ENCODE measurements at places on chromosomes 11 and 22. TPM values are rescaled to one million over a fixed set of nuclear protein-coding genes. Genes with fewer than 3 reads are reported as not detected.
A peak's percentile ranks its signal among the peaks of the same experiment; 100 is the strongest.

Gene LRRN4CL
- total RNA-seq: 45.2 TPM

Gene DRICH1
- not detected for total RNA-seq

Gene OR5B2
- not detected for total RNA-seq

Gene CDC42EP2
- total RNA-seq: 27.7 TPM

Gene TNNI2
- total RNA-seq: not detected

Gene IL17REL
- total RNA-seq: not detected

Gene SLC22A9
- not detected for total RNA-seq

Gene CATSPERZ
- not detected for total RNA-seq

Gene OR52H1
- not detected for total RNA-seq

Gene ARHGAP20
- 3.4 TPM for total RNA-seq

GRCh38 chr22:47192651-47193437, 430.4 kb downstream of the TBC1D22A start:
- peak; percentile 92 for DNase-seq

DNA sequence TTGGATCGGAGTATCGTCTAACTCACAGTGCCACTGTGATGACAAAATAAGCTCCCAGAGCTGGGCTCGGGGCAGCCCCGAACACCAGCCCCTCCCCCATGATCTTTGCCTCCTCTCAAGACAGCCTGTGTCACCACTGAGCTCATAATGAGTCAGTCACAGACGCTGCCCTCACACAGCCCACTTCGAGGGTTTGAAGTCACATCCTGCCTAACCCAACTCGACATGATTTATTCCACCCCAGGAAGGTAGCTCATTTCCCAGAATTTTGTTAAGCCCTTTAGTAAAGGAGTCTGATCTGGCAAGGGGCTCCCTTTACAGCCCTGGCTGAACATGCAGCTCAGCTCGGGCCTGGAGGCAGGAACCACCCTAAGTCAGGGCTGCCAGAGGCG, 22.8 kb downstream of the MYH9 start:
- DNase-seq: no peak

DNA sequence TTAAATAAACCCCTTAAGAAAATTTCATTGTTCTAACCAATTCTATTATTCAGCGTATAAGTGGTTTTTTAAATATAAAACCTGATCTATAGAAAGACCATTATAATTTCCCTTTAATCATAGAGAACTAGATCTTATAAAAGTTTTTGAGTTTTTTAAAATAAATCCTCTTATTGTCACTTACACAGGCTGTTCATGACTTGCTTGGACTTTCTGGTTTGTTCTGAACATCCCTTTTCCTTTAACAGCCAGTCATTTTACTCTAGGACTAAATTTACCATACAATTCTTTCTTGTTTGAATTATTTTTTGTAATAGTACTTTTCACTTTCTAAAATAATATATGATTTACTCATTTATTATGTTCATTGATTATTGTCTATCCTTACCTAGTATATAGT, 4.7 kb downstream of the NXPE2 start:
- no peak for DNase-seq

DNA sequence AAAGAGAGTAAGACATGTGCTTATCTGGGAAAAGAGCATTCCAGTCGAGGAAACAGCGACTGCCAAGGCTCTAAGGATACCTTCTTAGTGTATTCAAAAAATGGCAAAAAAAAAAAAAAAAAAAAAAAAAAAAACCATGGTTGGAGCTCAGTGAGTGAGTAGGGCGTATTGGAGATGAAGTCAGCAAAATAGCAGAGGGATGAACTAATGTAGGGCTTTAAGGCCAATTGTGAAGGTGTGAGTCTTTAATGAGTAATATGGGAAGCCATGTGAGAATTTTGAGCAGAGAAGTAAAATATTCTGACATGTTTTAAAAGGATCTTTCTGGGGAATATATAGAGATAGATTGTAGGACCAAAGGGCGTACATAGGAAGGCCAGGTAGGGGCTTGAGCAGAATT, 498.6 kb upstream of the ISX start:
- no peak for DNase-seq

GRCh38 chr22:37647928-37648327, 8.5 kb downstream of the SH3BP1 start:
- DNase-seq: no peak

- DNase-seq: peak; percentile 58
Measured at GRCh38 chr22:48779661-48780596, 1047.7 kb downstream of the BRD1 start.

- no peak for DNase-seq
Measured at GRCh38 chr11:17150521-17150920, 57.3 kb downstream of the PIK3C2A start.

DNA sequence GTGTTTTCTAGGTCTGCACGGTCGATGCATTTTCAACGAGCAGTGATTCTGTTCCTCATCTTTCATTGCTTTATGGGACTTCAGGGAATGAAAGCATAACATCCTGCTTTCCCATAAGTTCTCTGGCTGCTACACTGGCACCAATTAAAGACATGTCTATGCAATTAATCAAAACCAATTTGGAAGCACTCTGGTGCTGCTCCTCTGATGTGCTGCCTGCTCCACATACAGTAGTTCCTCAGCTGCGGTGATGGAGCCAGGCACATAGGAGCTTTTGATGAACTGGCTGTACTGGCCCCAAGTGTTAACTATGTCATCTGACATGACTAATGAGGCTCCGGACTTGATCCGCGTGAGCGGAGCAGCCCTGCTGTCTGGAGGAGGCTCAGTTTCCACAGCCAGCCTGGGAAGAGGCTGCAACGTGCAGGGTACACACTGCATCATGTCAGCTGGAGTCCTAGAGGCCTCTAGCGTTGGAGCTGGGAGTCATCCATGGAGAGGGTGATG, 29.8 kb downstream of the GVQW3 start:
- DNase-seq: no peak

DNA sequence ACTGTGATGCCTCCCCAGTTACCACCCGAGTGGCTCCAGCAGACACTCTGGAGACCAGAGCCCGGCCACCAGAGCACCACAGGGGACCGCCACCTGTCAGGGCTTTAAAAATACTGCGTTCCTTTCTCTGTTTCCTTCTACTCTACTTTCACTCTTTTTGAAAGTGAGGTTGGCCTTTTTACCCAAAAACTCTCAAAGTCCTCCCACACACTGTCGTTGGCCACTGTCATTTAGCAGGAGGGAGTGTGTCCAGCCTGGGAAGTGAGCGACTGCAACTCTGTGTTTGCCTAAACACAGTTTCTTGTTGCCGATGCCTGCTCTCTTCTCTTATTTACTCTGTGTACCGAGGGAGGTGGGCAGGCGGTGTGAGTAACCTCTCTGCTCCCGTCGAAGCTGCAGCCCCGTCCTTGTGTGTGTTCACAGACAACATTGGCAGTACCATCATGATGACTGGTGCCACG, 90.8 kb upstream of the CLDN5 start:
- no peak for DNase-seq

DNA sequence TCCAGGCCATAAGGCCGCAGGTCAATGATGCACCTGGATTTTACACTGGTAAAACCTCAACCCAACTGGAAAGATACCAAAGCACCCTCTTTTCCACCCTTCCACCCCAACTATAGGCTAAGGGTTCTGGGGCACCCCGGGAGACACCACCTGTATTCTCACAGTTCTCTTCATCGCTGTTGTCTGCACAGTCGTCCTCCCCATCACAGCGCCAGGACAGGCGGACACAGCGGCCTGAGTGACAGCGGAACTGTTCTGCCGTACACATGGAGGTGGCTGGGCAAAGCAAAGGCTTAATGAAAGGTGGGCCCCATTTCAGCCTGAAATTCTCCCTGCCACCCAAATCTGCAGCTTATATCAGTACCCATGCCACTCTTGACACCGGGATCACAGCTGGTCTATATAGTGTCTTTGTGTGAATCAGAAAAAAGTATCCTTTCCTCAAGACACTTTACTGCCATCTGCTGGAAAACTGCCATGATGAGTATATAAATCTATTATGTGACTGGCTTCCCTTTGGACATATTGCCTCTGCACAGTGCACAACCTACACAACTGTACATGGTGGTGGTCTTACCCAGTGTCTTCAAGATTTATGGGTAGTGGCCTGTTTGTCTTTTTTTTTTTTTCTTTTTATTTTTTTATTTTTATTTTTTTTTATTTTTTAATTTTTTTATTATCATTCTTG, 21.5 kb downstream of the LRP4 start:
- no peak for DNase-seq

- DNase-seq: no peak
Measured at GRCh38 chr11:36350137-36350513, 54.0 kb downstream of the PRR5L start.

DNA sequence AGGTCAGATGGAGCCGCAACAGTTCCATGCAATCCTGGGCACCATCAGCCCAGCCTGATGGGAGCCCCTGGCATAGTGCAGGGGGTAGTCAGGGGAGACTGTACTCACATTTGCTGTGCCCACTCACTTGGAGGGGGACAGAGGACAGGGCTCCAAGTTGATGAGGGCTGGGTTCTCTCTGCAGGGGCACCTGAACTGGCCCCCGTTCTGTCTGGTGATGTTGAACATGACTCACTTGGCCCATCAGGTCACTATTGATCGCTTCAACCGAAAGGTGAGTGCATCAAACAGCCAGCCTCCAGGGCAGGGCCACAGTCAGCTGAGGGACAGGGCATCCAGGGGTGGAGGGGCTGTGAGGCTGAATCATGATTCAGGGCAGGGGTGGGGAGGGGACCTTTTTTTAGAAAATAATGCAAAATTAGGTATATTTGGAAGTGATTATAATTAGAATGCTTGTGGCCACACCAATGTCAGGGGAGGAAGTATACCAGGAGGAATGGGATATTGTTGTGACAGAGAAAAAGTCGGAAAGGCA, 66.4 kb downstream of the OTOG start:
- peak; percentile 74 for DNase-seq

DNA sequence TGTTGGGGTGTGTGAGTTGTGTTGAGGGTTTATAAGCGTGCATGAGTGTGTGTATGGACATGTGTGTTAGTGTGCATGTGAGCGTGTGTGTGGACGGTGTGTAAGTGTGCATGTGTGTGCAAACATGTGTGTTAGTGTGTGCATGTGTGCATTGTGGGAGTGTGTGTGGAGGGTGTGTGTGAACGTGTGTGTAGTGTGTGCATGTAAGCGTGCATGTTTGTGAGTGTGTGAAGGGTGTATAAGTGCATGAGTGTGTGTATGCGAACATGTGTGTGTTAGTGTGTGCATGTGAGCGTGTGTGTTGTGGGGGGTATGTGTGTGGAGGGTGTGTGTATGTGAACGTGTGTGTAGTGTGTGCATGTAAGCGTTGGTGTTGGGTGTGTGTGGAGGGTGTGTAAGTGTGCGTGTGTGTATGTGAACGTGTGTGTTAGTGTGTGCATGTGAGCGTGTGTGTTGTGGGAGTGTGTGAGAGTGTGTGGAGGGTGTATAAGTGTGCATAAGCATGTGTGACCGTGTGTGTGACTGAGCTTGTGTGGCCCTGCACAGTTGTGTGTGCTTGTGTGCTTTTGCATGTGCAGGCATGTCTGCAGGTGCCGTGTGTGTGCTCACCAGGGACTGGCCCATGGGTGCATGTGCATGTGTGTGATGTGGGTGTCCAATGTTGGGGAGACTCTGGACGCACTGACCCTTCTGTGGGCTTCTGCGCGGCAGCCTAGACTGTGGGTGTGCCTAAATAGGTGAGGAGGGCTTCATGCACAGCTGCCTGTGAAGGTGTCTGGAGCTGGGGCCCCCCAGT, 866.2 kb downstream of the TBC1D22A start:
- DNase-seq: peak; percentile 71

GRCh38 chr11:33208150-33208549, 46.9 kb upstream of the CSTF3 start:
- DNase-seq: no peak

GRCh38 chr22:18980829-18981228, 44.7 kb upstream of the PRODH start:
- DNase-seq: no peak

GRCh38 chr11:114159802-114160632, 100.5 kb downstream of the ZBTB16 start:
- no peak for DNase-seq

DNA sequence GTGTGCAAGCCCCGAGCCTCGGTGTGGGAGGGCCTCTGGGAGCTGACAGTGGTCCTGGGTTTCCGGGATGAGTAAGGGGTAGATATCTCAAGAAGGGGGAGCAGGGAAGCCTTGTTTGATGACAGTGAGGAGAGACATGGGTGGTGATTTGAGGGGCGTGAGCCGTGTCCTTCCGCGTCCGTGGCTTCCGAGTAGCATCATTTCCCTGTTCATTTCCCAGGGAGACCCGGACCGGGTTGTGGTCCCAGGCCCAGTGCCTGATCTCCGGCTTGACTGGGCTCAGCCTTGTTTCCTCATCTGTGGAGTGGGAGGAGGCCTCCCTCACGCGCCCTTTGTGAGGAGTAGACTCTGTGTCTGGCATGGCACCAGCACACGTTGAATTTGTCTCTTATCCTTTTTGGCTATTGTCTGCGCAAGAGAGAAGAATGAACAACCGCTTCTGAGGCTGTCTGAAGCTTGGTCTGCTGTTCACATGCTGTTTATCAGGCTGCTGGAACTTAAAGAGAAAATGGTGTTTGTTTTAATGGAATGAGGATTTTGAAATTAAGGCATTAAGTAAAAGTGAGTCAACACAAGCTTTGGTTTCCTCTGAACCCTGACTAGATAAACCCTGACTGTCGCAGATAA, 348.5 kb downstream of the TBC1D22A start:
- DNase-seq: no peak

DNA sequence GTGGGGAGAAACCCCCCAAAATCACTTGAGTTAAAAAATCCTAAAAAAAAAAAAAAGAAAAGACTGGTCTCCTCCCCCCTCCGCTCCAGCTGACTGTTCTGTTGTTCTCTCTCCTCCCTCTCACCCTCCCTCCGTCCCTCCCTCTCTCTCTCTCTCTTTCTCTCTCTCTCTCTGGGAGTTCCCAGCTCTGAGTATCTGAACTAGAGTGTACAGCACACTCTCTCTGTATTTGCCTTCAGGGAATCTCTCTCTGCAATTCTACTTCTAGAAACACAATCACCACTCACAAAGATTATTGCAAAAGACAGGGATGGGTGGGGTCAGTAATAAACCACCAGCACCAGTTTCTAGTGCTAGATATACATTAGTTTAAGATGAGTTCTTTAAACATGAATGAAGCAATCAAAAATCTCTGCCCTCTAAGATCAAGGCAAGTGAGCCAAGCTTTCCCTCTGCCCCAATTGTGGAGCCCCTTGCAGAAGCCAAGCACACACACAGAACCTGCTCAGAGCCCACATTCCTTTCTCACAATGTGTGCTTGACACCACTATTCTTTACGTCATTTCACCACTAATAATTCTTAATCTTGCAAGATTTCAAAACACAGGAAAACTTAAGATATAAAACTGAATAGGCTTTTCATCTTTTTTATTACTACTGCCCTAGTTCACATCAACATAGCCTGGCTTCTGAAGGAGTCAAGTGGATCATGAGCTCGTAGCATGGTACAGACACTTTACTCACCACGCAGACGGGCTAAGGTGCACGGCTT, 133.5 kb downstream of the RBFOX2 start:
- DNase-seq: no peak

DNA sequence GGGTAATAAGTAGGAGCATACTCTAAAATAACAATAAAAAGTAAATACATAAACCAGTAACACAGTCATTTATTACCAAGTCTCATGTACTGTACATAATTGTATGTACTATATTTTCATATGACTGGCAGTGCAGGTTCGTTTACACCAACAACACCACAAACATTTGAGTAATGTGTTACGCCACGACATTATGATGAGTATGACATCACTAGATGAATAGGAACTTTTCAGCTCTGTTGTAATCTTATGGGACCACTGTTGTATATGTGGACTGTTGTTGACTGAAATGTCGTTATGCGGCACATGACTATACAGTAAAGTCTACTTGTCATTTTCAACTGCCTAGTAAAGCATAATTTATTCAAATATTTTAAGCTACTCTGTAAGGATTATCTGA, 18.6 kb downstream of the KIF18A start:
- no peak for DNase-seq

- DNase-seq: no peak
Measured at GRCh38 chr11:61969391-61969758, 1.9 kb upstream of the FTH1 start.
